ENCODE measurements at places on chromosomes 7 and 10. TPM values are rescaled to one million over a fixed set of nuclear protein-coding genes. Genes with fewer than 3 reads are reported as not detected.

DNA sequence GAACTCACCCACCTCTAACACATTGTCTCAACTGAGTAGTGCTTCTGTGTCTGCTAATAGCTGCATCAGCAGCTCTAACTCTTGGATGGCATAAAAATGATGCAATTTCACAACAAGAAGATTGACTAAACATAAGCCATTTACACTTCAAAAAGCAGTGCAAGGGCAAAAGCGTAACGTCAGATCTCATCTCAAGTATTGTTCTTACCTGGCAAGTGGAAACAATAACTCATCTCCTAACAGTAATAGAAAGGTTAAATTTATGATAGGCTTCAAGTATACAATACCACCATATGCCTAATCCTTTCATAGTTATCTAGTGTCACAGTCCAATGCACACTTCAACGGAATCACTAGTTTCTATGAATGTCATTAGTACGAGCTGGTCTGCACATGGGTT lies 14.8 kb downstream of the TPK1 start:
- DNase-seq = no peak

LRRD1 gene
- 0.28 TPM for total RNA-seq

FEZF1 gene
- not detected for total RNA-seq

DNA sequence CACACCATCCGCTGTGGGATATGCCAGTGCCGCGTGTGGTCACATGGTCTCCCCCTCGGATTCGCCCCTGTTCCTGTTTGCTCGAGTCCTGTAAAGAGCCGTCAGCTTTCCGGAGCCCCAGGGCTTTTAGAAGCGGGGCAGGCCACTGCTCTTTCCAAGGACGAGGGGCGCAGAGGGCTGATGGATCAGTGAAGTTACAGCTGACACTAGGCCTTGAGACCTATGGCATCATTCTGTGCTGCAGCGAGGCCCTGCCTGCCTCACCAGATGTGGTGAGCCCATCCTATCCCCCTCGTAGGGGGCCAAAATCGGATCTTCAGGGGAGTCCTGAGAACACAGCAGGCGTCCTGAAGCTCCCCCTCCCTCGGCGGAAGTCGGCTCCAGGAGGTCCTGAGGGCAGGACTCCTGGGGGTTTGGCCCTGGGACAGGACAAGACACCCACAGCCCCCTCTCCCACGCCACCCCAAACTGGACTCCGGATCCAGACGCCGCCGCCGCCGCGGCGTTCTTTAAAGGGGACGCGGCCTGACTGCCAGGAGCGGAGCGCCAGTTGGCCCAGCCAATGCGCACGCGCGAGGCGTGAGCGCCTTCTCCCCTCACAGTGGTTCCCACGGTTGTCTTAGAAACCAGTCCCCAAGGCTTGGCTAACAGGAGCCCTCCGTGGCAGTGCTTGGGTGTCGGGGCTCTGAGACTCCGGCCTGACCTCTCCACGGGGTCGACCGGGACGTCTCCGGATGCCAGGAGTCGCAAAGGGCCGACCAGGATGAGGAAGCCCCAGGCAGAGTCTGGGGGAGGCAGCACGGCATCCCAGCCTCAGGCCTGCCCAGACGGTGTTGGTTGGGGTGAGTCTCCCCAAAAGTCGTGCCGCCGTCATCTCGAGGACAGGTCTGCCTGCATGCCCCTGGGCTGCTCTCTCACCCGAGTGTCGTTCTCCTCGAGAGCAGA lies 371.7 kb downstream of the ZNF716 start:
- no peak for DNase-seq

OR2A12 gene
- not detected for total RNA-seq

- no peak for DNase-seq
Observed at GRCh38 chr10:35502692-35503091, 102.4 kb upstream of the GJD4 start.

DNA sequence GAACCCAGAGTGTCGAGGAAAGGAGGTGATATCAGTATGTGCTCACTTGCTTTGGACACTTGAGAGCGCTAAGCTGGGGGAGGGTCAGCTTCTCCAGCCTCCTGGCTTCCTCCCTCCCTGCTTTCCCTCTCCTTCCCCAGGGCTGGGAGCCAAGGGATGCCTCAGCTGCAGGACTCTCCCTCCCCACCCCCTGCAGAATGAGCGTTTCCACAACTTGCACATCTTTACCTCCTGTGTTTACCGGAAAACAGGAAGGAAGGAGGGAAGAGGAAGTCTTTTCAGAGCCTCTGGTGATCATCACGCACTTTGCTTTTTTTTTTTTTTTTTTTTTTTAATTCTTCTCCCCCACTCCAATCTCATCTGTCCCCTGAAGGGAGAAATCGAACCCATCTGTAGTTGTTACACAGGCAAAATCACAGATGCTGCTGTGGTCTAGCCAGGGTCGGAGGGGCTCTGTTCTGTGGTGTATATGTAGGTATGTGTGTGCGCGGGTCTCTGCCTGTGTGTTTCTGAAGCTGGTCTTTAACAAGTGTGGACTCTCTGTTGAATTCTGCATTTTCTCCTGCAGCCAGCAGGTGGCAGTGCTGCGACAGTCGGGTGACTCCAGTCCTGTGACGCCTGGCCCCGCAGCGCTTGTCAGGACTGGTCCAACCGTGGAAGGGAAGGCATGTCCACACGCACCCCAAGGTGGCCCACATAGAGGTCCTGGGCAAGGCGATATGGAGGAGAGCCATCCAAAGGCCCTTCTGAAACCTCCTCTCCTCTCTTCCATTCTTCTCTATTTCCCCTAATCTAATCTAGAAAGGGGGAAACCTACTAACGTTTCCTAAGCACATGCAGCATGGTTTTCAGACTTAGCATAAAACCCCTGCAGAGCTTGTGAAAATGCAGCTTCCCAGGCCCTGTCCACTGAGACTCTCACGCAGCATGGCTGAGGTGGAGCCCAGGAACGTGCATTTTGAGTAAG lies 257.6 kb downstream of the PLXNA4 start:
- peak; percentile 69 for DNase-seq

DNA sequence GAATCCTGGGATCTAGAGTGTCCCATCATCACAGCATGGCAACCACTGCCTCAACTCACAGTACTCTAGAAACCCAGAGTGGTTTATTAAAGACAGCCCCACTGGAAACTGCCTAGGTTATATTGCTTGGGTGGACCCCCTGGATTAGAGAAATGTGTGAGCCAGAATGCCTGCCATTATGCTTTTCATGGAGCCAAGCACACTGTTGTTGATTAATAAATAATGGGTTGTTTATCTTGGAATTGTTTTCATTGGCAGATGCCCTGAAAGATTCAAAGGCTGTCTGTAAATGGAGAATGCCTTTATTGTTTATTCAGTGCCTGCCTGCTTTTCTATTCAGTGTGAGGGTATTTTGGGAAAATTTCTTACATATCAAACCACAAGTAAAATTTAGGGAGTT lies 52.1 kb downstream of the GNAI1 start:
- DNase-seq = no peak

- no peak for DNase-seq
Observed at GRCh38 chr7:151248346-151249033, at the start of gene SMARCD3. SMARCD3 (minus strand) TSS chr7:151248694; CDS start chr7:151248562, 132 bp downstream.

DNA sequence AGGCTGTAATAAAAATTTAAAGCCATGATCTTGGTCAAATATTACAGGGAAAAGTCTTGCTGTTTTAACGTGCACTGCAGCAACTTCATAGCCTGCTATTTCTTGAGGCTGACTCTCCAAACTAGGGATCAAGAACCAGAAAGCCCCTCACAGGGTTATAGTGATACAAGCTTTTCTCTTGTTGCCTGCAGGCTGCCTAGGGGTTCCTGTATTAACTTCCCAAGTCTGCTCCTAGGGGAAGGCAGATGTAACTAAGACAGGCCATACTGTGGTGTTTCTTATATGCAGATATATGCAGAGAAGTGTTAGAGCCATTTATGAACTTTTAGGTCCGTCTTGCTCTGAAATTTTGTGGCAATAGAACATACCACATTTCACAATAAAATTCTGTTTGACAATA lies 175.7 kb downstream of the FOXP2 start:
- DNase-seq = no peak

VWA2 gene
- not detected for total RNA-seq

GRCh38 chr10:119030421-119031250 lies 1.1 kb downstream of the NANOS1 start:
- DNase-seq = no peak

GAD2 gene
- not detected for total RNA-seq

DNA sequence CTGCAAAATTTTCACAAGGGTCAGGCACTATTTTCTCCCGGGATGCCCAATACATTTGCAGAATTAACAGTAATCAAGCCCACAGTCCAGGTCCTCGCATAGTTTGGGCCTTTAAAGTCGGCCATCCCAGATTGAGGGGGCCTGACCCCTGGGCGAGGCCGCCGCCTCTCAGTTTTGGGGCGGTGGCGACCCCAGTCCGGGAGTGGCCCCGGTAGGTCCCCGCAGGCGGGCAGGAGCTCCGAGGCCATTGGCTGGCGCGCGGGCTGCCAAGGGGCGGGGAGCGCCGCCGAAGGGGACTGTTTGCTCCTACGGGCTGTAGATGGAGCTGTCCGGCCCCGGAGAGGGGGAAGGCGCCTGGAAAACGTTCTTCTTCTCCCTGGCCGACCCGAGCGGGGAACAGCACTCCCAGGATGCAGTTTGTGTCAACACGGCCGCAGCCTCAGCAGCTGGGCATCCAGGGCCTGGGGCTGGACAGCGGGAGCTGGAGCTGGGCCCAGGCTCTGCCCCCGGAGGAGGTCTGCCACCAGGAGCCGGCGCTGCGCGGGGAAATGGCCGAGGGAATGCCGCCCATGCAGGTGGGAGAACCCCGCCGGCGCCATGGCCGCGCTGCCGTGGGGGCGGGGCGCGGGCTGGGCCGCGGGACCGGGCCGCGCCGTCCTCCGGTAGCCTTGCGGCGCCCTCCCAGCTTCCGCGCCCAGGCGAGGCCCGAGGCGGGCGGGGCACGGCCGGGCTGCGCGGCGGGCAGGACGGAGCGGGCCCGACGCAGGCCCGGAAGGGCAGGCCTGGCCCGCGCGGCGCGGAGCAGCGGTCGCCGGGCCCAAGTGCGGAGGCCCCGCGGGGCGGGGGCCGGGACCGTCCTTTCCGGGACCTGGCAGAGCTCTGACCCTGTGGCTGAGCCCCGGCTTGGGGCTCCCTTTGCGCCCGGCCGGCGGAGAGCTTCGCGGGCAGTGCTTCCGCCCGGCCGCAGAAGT lies at the start of gene ZNF282:
Gene ZNF282, plus strand, starts transcription at position 367 of the 971 bp plus-strand sequence. Its CDS starts 44 bp downstream, at position 411.
- peak; percentile 41 for DNase-seq

DNA sequence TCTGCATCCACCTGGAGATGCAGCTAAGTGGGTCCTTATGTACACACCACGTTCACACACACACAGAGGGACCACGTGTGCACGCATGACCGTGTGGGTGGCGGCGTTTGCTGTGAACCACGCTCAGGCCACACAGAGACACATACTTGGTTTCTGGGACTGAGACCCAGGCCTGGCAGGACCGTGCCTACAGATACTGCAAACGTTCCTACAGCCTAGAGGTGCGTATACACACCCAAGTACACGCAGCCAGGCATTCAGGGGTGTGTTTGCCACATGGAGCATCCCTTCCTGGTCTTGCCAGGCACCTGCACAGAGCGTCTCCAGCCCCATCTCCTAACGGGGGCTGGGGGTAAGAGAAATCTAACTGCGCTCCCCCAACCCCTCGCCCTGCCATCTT lies 49.0 kb upstream of the GTF2IRD1 start:
- DNase-seq = no peak

- no peak for DNase-seq
Observed at GRCh38 chr10:83925133-83925532, 214.2 kb upstream of the GHITM start.

- no peak for DNase-seq
Observed at GRCh38 chr10:34241226-34242000, 573.7 kb downstream of the PARD3 start.

DNA sequence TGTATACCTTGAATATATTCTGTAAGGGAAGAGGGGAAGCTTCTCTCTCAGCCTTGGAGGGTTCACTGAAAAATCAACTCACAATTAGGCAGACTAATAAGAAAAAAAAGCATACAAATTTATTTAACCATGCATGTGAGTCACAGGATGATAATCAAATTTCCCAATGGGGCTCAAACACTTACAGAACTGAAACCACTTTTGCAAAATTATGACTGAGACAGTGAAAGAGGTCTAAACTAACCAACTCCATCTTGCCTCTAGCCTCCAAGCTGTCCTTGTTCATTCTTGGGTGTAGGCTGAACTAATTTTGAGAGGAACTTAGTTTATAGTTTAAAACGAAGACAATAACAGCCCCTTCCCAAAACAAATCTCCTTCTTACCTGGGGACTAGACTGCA lies 618.3 kb upstream of the AUTS2 start:
- no peak for DNase-seq

DNA sequence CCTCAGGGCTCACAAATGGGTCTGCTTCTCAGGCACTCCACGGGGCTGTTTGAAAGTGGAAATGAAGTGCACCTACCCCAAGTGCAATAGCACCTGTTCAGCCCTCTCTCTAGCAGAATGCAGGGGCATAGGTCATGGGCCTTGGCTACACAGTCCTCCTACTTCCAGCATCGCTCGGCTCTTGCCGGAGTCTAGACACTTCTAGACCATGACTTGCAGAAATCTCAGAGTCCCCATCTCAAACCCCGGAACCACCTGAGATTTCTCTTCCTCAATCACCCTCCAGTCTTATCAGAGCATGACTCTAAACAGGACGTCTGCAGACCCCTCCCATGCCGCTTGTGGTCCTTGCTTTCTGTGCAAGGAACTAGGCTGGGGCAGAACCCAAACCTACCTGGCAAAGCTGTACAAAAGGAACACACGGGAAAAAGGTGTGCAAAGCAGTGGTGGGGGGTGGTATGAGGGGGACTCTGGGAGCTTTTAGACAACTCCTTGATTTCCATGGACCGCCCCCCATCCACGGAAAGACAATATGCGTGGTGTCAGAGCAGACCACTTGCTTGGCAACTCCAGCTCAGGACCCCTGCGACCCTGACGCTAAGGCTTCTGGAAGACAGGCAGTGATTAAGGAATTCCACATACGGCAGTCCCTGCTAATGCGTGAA lies 13.8 kb downstream of the TMEM273 start:
- DNase-seq = no peak

- DNase-seq = no peak
Observed at GRCh38 chr10:26221541-26221940, 5.0 kb downstream of the GAD2 start.

DNA sequence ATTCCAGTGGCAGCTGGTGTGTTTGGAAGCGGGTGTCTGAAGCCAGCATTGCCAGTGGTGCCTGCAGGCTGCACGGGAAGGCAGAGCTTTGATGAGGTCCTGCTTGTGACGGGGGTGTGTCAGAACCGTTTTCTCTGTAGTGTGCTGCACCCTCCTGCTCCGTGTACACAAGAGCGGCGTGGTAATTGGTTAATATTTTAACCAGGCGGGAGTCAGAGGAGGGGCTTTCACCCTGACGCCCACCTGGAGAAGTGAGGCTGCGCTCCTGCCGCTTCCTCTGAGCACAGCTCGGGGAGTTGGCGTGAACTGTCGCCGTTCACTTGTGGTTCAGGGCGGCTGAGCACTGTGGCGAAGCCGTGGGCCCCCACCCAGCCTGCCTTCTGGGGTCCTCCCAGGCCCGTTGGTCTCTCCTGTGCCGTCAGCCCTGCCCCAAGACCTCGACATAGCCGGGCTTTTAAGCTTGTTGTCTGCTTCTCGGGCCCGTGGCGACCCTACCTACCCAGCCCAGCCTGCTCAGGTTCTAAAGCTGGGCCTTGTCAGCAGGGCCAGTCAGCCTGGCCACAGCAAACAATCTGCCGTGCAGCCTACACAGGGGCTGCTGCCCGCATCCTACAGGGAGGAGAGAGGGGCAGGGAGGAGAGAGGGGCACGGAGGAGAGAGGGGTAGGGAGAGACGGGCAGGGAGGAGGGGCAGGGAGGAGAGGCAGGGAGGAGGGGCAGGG lies 11.6 kb downstream of the NKX6-2 start:
- DNase-seq = no peak
